ENCODE measurements at places on chromosomes 5 and 9.

DNA sequence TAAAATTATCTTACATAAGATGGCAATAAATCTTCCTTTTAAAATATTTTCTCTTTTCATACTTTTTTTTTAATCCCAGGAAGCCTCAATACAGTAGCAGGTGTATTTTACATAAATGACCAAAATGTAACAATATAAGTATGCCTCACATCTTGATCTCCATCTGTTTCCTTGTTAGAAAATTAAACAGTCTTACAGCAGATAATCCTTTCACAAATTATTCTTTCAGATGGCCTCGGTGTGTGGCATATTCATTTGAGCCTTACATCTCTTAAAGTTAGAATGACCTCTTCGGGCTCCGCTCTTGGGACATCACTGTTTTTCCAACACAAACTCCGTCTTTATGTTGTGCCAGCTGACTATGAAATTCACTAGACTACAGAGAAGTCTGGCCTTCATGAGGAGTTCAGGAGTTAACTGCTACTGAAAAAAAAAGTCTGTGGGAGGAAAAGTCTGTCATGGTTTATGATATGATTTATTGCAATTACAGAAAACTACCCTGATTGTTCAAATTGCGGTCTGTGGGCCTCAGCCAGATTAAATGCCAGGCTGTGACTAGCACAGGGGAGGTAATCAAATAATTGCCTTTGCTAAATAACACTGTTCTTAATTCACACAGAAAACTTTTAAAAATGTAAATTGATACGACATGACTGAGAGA lies 292.9 kb upstream of the PUM3 start:
- no peak for DNase-seq

DNA sequence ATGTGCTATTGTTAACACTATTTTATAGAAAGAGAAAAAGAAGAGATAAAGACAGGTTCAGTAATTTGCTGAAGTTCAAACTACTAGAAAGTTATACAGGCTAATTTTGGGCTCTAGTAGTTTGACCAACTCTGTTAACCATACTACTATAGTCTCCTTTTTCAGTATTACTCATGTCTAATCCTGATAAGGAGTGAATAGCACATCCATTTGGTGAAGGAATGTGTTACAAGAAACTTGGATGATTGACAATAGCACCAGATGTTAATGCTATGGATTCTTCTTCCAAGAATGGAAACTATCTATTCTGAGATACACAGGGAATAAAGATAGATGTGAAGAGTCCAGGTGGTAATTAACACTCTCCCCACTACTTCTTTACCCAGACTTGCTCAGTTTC lies 677.3 kb downstream of the PRELID2 start:
- DNase-seq: no peak

DNA sequence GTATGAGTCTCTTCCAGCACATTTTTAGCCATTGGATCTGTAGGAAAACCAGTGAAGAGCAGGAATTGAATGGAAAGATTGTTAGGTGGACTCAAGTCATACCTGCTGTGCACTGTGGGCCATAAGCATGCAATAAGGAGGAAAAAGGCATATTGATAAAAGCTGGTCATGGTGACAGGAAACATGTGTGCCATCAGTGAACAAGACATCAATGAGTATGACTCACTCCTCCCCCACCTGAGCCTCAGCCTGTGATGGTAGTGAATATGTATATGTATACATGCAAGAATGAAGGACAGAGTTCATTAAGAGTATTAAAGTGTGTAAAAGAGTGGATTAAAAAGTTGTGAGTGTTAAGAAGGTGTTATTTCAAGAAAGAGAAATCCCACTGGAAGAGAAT lies 164.5 kb downstream of the TMEM38B start:
- no peak for DNase-seq

- DNase-seq: no peak
Observed at GRCh38 chr9:84593352-84593751, 76.2 kb upstream of the NTRK2 start.

DNA sequence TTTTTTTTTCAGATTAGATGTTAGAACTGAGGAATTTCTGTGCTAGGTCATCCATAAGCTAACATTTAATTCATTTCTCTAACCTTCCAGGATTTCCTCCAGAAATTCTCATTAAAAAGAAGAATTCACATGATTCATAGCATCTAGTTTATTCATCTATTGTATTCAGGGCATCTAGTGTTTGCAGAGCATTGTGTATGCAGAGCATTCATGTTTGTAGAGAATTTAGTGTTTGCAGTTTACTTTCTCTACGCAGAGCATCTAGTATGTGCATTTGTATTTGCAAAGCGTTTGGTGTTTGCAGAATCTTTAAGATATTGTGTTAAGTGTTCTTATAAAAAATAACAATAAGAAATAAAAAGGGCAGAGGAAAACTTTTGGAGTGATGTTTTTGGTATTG lies 491.1 kb downstream of the MTRR start:
- DNase-seq: no peak

GRCh38 chr9:6226696-6227095 lies 11.1 kb downstream of the IL33 start:
- DNase-seq: no peak

- DNase-seq: no peak
Observed at GRCh38 chr5:163571744-163572143, 66.3 kb downstream of the MAT2B start.

DNA sequence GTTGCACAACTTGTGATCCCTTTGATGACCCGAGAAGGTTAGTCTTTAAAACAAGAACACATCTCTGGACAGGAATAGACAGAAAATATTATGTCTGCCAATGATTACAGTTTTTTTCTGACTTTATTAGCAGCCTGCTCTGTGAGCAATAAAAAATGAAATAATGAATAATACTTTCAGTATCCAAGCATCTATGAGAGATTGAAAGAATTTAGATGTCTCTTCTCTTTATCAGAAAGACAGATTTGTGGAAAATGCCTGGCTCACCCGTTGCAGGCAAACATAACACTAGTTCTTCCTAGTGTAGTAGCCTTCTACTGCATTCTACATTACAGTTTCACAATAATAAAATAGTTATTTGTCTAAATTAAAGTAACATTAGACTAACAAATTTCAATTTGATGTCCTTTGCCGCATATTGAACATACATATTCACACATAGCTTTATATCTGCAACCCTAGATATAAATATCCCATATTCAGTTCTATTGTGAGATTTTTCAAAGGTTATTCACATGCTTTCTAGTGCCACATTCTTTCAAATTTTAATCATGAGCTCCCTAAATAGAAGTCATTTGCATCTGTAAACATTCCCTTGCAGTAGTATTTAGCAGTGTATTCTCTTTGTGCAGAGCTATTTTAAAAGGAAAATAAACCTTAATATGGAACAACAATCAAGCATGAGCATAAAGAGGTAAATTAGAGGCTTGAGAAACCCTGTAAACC lies 267.3 kb downstream of the EFNA5 start:
- no peak for DNase-seq

- no peak for DNase-seq
Observed at GRCh38 chr5:58898006-58898405, 315.1 kb downstream of the RAB3C start.

- no peak for DNase-seq
Observed at GRCh38 chr5:159341906-159342310, 11.6 kb upstream of the IL12B start.

GRCh38 chr5:122896598-122897282 lies 51.3 kb downstream of the SNX24 start:
- no peak for DNase-seq

DNA sequence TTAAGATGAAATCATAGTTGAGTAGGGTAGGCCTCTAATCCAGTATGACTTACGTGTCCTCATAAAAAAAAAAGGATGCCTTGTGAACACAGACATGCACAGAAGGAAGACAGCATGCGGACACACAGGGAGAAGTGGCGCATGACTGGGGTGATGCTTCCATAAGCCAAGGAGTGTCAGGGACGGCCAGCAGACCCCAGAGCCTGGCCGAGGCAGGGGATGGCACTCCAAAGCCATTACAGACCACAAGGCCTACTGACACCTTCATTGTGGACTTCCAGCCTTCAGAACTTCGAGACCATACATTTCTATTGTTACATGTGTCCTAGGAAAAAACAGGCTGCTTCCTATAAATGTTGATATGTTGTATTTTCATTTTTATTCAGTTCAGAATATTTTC lies 19.9 kb downstream of the EHMT1 start:
- DNase-seq: no peak

DNA sequence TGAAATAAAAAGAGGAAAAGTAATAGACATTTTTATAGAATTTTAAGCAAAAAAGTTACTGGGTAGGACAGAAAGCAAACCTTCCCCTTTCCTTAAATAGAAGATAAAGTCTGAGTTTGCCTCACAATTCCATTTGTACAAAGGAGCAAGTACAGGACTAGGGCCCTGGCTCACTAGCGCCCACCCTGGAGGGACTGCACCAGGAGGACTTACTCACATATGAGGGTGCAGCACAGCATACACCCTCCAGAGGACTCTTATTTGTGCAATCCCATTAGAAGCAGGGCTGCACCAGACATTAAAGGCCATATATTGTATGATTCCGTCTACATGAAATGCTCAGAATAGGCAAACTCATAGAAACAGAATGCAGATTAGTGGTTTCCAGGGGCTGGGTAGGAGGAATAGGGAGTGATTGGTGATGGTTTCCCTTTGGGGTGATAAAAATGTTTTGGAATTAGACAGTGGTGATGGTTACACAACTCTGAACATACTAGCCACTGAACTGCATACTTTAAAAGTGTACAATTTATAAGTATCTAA lies 4.5 kb downstream of the REEP5 start:
- no peak for DNase-seq

- no peak for DNase-seq
Observed at GRCh38 chr5:161846746-161847145, 1.2 kb upstream of the GABRA1 start.

DNA sequence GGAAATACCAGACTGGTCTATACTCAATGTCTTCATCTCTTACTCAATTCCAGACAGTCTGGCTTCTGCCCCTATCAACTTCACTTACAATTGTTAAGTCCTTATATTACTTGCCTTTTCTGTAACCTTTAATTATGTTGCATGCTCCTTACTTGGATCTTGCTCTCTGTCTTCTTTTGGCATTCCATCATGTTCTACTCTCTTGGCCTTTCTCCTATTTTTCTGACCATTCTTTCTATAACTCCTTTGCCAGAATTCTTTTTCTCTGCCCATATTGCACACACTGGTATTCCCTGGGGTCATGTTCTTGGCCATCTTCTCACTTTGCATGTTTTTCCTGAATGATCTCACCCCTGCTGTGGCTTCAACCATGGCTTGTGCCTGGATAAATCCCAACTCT lies 209.8 kb upstream of the ZNF462 start:
- no peak for DNase-seq

DNA sequence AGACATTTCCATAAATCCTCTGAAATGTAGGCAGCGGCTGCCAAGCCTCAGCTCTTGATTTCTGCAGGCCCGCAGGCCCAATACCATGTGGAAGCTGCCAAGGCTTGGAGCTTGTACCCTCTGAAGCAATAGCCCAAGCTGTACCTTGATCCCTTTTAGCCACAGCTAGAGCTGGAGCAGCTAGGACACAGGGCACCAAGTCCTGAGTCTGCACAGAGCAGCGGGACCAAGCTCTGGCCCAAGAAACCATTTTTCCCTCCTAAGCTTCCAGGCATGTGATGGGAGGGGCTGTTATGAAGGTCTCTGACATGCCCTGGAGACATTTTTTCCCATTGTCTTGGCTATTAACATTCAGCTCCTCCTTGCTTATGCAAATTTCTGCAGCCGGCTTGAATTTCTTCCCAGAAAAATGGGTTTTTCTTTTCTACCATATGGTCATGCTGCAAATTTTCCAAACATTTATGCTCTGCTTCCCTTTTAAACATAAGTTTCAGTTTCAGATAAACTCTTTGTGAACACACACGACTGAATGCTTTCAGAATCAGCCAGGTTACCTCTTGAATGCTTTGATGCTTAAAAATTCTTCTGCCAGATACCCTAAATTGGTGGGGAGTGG lies 14.4 kb upstream of the ZFR start:
- DNase-seq: no peak

- no peak for DNase-seq
Observed at GRCh38 chr5:168076561-168076991, 214.9 kb upstream of the WWC1 start.

DNA sequence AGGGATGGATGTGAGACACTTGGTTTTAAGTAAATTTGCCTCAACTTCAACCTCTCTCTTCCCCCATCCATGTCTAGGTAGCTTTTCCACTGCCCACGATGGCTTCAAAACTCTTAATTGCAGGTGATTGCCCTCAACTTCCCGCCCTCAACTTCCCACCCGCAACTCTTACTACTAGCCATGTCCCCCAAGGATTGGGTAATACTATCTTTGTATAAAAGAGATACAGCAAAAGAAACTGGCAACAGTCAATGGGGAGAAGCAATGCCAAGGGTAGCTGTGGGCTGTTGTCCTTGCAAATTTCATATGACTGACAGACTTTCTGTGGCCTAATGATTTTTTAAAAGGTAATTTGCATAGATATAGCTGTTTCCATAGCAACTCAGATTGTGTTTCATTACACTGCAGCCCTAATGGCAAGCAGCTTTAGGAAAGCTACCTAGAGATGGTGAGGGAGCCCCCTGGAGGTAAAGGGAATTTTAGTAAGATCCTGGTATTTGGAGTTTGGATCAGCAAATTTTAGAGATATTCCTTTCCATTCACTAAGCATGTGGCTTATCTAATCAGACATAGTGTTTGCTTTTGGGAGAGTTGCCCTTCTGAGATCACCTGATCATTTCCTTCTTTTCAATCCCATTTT lies 421.5 kb upstream of the DAP start:
- peak; percentile 12 for DNase-seq

DNA sequence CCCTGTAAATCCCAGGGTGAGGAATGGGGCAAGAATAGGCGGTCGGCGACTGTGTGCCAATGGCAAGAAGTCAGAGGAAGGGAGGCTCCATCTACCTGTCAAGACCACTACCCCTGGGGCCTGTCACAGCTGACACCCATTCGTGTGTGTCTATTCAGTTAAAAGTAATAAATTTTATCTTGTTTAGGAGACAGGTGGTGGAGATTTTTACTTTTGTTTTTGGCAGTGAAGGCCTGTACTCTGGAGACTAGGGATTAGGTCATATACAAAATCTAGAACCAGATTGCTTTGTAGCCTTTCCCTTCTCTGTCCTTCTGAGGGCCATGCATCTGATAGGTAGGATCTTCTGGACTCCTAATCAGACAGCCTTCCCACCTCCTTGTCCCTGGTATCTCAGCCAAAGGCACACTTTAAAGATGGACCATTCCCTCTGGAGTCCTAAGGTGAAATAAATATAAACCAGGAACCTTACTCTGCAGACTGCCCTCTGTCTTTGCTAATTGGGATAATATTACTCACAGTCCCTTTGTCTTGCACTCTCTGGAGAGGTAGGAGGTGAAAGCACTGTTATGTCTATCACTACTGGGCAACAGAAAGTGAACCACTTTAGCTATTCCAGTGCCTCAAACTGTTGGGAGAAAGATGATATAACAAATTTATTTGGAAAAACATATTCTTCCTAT lies 213.2 kb upstream of the ACTBL2 start:
- no peak for DNase-seq

Data from Panc1 (cell line).